SJSA1 (cell line): ENCODE measurements at places on chromosomes 1 and 21. TPM values are rescaled to one million over a fixed set of nuclear protein-coding genes. Genes with fewer than 3 reads are reported as not detected.

Gene TMED5
- 73.0 and 84.3 TPM in 2 replicates for total RNA-seq

Gene E2F2
- total RNA-seq, result 7.3 and 12.3 TPM in 2 replicates

Gene OR2T11
- total RNA-seq, result not detected in 2 replicates

Gene LSM10
- 3.4 and 6.4 TPM in 2 replicates for total RNA-seq

Gene LAMC1
- 171 and 220 TPM in 2 replicates for total RNA-seq

Gene TSPAN1
- not detected in 2 replicates for total RNA-seq

Gene DPT
- total RNA-seq, result not detected in 2 replicates

Gene SCYL3
- total RNA-seq, result 5.7 and 7.5 TPM in 2 replicates

Gene NECTIN4
- 0.21 TPM in 1 of 2 replicates, not detected in the other for total RNA-seq
